Stimulated activated CD4-positive, alpha-beta T cell treated with anti-CD3 and anti-CD28 coated beads, Interleukin-1b, Interleukin-23, amount 100 ng/mL, for 4 hours (primary cell): ENCODE measurements at places on chromosomes 7 and 10.

DNA sequence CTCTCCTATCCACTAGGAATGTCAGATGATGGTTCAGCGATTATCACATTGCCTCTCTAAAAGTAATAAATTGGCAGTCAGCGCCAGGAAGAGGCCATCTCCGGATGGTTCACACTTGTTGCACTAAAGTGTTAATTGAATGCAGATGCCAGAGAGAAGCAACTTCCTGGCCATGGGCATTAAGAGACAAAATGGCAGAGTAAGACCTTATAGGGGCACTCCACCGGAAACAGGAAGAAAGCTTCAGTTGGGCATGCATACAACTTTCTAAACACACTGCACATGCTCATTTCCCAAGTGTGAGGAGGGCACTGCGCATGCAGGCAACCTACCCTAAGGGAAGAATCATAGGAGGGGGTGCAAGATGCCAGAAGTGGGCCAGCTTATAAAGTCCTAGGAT lies 71.7 kb upstream of the AUTS2 start:
- DNase-seq, result no peak

- DNase-seq, result no peak
Observed at GRCh38 chr10:51014680-51015389, 59.5 kb upstream of the PRKG1 start.

- DNase-seq, result no peak
Observed at GRCh38 chr7:32191305-32191704, 121.1 kb upstream of the PDE1C start.

DNA sequence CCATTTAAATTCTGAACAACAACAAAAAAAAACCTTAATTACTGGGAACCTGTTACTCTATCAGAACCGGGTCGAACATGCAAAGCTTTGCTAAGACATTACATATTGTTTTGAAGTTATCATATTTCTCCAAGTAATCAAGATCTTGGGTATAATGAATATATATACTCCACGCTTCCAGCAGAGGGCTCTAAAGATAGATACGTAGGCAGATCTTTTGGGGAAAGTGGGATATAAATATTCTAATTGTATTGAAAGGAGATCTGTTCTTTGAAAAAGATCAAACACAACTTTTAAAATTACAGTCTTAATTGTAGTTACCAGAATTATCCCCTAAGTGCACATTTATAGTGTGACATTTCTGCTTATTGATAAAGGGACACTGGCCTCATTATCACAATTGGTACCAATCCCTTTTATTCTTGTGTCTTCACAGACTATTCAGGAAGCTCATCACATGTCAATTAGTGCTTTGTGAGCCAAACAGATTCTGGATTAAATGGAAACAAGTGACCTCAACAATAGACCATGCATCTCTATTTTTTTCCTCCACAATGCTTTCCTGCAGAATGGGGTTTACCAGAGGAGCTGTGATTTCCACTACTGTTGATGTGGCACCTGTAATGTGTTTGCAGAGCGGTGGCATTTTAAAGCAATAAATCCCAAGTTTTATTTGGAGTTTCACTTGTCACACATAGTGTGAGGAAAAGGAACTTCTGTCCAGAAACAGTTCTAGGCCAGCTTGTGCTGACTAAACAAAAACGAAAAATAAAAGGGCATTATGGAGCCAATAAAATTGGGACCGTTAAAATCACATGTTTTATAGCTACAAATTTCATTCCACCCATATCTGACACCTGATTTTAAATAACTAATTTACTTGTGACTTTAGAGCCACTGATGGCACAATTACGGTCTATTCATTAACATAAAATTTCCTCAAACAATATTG lies 122.4 kb downstream of the CTTNBP2 start:
- no peak for DNase-seq

GRCh38 chr7:55973747-55974250 lies 9.4 kb downstream of the NIPSNAP2 start:
- no peak for DNase-seq

DNA sequence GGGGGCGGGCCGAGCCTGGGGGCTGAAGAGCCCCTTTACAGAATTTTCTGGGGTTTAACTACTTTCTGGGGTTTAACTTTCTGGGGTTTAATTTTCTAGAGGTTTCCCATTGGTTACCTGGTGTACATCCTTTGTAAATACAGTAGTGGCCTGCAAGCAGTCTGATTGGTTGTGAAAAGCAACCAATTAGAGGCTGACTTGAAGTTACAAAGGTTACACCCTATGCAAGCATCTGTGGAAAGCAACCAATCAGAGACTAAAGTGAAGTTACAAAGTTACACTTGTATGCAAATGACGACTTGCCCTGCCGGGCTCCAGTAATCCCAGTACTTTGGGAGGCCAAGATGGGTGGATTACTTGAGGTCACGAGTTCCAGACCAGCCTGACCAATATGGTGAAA lies 27.4 kb downstream of the GTF2I start:
- no peak for DNase-seq

GRCh38 chr7:69062020-69062765 lies 536.1 kb upstream of the AUTS2 start:
- no peak for DNase-seq

DNA sequence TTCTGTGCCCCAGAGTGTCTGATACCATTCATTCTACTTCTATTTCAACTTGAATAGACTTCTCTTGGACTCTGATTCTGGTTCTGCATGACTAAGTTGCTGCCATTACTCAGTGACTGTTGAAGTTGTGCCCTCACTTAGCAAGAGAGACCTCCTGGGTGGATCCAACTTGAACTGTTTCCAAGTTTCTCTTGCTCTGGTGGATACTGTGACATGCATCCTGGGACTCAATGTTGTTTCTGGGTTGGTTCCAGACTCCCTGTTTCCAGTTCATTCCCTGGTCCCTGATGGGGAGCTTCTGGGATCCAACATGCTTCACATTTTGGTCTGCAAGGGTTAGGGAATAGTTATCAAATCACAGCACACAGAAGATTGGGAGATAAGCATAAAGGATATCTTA lies 26.2 kb upstream of the PRPF18 start:
- no peak for DNase-seq

- DNase-seq, result no peak
Observed at GRCh38 chr7:155547161-155547791, 917 bp upstream of the CNPY1 start.

DNA sequence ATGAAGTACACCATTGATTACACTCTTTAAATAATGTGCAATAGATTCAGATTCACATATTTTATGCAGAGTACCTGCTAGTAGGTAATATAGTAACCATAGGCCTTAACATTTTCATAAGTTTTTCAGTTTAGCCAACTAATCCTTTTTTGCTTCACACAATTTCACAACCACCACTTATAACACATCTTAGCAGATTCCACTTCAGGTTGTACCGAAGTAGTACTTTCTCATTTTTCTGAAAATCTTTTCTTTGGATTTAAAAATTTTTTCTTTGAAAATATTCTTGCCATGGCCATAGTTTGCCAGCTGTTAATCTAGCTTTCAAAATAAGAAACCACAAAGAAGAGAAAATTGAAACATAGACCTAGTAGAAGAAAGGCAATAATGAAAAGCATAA lies 203.1 kb downstream of the MGMT start:
- DNase-seq, result no peak

GRCh38 chr10:78377356-78377755 lies 343.7 kb downstream of the RPS24 start:
- no peak for DNase-seq

GRCh38 chr10:306007-306674 lies 170.9 kb downstream of the ZMYND11 start:
- DNase-seq, result no peak

- DNase-seq, result no peak
Observed at GRCh38 chr10:89582022-89582421, 46.6 kb upstream of the SLC16A12 start.

- no peak for DNase-seq
Observed at GRCh38 chr10:102118867-102119266, 1.3 kb downstream of the LDB1 start.

DNA sequence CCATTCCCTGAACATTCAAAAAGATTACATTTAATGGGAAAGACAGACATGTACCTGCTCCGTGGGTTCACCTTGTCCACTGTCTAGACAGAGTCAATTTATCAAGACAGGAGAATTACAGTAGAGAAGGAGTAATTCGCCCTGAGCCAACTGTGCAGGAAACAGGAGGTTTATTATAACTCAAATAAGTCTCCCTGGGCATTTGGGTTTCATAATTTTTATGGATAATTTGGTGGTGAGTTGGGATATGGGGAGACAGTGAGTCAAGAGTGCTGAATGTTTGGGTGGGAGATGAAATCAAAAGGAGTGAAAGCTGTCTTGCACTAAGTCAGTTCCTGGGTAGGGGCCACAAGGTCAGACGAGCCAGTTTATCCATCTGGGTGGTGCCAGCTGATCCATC lies 165.9 kb upstream of the NAMPT start:
- DNase-seq, result no peak

DNA sequence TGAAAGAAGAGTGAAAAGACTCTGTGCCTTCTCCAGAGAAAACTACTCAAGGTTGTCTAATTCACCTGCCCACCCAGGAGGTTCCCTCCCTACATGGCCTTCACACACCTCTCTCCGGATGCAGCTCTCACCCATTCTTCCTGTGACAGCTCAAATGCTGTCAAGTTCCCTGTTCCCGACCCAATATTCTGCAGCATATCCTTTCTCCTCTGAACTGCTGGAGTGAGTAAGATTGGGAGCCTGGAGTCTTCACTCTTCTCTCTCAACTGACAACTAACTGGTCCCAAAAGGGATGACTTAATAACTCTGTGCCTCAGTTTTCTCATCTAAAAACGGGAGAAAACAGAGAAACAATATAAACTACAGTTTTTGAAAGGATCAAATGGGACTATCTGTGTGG lies 5.1 kb downstream of the TMEM26 start:
- no peak for DNase-seq

DNA sequence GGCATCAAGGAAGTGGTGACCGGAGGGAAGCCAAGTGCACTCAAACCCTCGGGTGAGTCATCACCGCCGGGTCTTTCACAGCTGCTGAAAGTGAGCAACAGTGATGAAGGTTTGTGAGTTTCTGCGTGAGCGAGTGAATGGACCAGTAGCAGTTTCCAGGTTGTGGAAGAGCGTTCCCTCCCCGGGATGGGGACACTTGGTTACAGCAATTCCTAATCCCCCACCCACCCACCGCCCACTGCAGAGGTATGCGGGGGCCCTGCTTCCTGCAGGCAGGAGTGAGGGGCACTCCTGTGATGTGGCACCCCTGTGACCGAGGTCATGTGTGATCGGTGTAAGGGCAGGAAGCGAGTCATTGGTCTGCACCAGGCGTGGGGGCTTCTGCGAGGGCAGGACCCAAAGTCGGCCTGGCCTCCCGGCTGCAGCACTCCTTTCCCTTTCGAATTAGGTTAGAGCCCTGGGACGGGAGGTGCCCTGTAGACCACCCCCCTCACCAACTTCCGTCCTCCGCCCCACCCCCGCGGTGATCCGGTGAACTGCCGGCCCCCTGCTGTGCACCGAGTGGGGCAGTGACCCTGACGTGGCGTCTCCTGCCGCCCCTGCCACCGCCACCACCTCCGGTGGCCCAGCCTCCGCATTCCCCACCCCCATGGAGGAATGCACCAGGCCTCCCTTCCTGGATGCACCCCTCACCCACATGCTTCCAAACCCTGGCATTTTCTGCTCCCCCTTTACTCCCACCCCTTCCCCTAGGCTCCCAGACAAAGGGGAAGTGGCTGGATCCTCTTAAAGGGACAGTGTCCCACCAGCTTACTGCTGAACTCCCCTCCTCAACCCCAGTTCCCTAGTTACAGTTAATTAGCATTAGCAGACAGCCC lies 10.9 kb downstream of the LIMK1 start:
- peak; percentile 55 for DNase-seq

- DNase-seq, result no peak
Observed at GRCh38 chr7:134443396-134444070, 15.4 kb downstream of the AKR1B1 start.

- no peak for DNase-seq
Observed at GRCh38 chr7:29763266-29763665, 43.0 kb upstream of the WIPF3 start.
